ENCODE measurements at places on chromosomes 6 and 20.

DNA sequence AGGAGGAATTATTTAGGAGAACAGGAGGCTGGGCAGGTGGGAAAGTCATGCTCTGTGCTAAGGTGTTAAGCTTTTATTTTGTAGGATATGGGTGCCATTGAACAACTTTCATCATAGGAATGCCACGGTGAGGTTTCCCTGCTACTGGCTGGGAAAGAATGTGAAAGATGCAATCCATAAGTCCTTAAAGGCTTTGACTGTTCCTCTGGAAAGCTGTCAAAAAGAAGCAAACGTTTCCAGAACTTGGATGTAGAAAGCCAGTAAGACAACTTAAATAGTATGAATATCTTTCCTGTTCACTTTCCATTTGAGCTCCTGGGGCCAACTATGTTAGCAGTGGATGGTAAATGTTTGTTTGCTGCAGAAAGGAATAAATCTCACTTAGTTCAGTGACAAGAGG lies 574.4 kb downstream of the RNF144B start:
- DNase-seq, result no peak

- DNase-seq, result peak; percentile 86
Measured at GRCh38 chr6:151071295-151071694, 168.5 kb upstream of the AKAP12 start.

GRCh38 chr20:23410916-23411695 lies 10.2 kb downstream of the NAPB start:
- peak; percentile 35 for DNase-seq

DNA sequence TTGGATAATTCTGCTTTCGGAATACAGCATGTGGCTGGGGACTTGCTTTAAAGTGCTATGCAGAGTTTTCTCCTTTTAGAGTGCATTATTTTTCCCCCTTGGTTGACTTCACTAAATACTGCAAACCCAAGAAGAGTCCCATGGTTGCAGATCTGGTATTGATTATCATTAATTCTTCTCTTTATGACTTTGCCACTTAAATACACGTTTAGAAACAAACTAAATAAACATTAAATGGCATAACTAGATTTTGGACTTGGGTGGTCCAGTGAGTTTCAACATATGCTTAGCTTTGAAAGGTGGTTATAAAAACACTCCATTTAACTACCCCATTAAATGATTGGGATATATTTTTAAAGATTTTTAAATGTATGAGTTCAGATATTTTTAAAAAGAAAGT lies 279.2 kb downstream of the SOX4 start:
- DNase-seq, result no peak

- DNase-seq, result peak; percentile 34
Measured at GRCh38 chr6:156910938-156911337, 133.8 kb downstream of the ARID1B start.
